Trophoblast cell (in vitro differentiated cells and primary cell): ENCODE measurements at places on chromosomes 12 and 14.

- DNase-seq: no peak
These were observed 9.1 kb downstream of the ABCD2 start for GRCh38 chr12:39610436-39611025.

- peak; percentile 75 for DNase-seq
These were observed 61.5 kb upstream of the FZD10 start for GRCh38 chr12:130100634-130101362.

DNA sequence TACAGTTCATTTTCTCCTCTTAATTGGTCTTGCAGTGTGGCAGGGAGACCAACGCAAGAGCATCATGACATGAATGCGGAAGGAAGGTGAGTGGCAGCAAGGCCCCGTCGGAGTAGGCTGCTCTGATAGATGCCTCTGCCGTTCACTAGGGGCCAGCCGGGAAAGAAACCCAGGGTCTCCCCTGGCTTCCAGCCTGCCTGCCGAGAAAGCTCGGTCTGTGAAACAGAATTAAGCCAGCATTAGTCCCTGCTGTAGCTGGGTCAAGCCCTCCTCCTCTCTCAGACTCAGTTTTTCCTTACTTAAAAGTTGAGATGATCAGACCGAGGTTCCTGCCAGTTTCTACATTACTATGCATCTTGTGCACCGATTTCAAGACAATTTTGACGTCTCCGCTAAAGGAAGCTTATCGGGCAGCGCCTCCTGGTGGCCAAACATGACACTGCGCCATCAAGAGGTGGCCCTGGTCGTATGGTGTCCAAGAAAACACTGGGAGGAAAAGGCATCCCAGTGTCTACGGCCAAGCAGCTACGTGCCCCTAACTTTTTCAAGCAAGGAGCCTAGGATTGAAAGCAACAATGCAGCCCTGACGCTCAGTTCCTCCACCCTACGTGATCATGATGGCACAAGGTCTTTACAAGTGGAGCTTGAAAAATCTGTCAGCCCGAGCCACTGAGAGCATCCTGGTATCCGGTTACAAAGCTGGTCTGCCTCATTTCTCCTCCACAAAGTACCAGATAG is 131.6 kb downstream of the KSR2 start:
- DNase-seq: peak; percentile 91

GRCh38 chr12:105641749-105642148 is 311.3 kb downstream of the C12orf75 start:
- no peak for DNase-seq

DNA sequence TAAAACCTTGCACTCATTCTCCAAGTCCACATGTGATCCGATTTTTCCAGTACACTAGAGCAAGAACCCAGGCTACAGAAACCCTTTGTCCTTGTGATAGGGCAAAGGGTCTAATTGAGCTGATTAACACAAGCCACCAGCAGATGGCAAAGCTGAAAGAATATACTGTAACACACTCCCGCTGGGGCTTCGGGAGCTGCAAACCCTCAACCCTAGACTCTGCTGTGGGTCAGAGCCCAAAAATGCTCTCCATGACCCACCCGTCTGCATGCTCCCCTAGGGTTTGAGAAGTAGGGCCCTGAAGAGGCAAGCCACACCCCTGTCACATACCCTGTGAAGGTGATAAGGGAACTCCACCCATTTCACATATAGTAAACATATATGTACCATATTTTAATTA is 33.6 kb upstream of the PCNX1 start:
- no peak for DNase-seq

DNA sequence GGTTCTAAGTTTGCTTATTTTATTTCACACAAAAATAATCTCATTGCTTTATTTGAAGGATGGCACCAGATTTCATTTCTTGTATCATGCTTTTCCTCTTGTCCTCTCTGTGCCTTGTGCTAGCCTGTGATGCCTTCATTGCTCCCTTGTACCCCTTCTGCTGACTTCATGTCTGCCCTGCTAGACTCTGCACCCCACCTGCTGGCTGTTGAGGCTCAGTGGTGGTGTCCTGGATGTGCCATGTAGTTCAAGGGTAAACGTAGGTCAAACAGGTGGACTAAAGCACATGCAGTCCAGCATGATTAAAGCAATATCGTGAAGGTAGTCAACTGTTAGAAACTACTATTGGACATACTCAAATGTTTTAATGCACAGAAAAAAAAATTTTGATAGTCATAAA is 21.6 kb downstream of the MRPS35 start:
- no peak for DNase-seq

- DNase-seq: no peak
These were observed 206.6 kb downstream of the CACNA1C start for GRCh38 chr12:2259369-2259768.
